ENCODE measurements at places on chromosomes 3 and 15.

GRCh38 chr3:54845011-54845410 lies 82.8 kb downstream of the LRTM1 start:
- DNase-seq = no peak

DNA sequence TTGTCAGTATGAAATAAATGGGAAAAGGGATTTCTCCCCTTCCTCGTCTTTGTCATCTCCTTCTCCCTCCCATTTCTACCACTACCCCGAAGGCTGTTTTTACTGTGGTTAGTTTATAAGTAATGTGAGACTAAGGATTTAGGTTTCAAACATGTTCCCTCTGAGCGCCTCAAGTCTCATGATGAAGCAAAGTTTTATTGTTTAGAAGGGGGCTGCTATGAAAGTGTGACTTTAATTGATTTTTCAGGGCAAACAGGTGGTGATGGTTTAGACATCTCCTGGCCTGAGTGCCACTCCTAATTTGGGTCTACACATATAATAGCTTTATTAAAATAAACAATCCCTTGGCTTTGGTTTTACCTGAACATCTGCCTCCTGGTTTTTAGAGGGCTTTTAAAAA lies 185.5 kb downstream of the MCTP2 start:
- DNase-seq = no peak

DNA sequence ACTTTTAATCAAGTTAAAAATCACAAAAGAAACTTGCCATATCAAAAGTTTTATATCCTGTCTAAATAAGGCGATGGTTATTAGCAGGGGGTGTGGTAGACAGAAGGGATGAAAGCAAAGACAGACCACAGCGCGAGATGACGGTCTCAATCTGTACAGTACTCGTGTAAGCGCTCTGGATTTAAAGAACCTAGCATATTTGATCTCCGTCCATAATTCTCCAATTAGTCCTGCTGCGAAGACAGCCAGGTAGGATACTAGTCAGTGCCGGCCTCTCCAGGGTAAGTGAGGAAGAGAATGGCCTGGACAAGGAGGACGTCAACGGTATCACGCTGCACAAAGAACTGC lies 701 bp downstream of the SGO1 start:
- no peak for DNase-seq

- DNase-seq = no peak
These were observed 266.5 kb upstream of the CCDC54 start for GRCh38 chr3:107110596-107111305.

GRCh38 chr3:46107682-46108081 lies 80.4 kb upstream of the XCR1 start:
- no peak for DNase-seq

DNA sequence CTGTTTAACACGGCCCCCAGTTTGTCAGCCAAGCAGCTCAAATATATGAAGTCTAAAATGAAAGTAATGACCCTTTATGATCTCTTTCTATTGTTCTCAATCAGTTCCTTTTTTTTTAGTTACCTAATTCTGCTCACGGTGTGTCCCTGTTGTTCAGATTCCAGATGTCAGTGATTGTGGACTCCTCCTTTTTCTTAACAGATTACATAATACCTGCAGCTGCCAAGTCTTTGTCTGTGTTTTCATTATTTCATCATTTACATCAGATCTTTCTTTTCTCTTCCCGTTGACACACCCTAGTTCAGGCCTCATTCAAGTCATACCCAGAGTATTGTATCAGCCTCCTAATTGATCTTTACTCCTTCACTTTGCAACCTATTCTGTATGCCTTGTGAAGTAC lies 56.1 kb upstream of the SKIL start:
- no peak for DNase-seq

Measured in stimulated activated CD8-positive, alpha-beta memory T cell treated with anti-CD3 and anti-CD28 coated beads, Interleukin-2, amount 100 ng/mL, for 48 hours (primary cell).